Smooth muscle cell of the brain vasculature (primary cell): ENCODE measurements at places on chromosomes 3 and 15.

DNA sequence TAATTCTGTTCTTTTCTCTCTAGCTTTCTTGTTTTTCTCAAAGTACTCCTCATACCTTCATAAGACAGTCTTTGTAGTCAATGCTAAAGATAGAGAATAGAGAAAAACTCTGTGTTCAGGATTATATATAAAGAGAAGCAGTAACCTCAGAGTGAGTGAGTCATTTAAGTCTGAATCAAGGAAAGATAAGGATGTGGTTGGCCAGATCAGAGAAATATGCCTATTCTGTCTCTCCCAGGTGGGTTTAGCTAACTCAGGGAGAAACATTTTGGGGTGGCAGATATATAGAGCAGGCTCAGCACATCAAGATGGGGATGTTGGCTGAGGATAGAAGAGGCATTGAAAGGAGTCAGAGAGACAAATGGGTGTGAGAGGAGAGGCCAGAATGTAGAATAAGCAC, 31.4 kb downstream of the GTF2E1 start:
- DNase-seq, result no peak

DNA sequence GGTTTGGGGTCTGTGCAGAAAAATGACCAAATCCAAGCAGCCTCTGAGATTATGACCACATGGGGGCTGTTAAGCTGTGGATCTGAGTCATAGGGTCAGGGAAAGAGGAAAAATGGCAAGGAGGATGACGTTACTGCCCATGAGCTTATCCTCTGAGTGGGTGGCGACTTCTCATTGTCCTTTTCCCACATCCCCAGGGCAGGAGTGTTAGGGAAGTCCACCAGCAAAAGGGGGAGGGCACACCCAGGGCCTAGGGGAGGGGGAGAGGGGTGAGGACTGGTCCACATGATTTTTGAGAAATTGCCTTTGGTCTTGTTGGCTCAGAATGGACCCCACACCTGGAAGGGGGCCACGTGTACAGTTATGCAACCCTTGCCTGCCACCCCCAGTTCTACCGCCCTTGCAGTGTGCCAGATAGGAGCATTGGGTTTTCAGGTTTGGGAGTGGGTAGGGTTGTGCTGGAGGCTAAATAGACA, 2.6 kb downstream of the CD276 start:
- no peak for DNase-seq

GRCh38 chr3:181279239-181279565, 289.7 kb upstream of the DNAJC19 start:
- no peak for DNase-seq

- DNase-seq, result no peak
Measured at GRCh38 chr3:13235079-13235478, 161.8 kb upstream of the IQSEC1 start.

DNA sequence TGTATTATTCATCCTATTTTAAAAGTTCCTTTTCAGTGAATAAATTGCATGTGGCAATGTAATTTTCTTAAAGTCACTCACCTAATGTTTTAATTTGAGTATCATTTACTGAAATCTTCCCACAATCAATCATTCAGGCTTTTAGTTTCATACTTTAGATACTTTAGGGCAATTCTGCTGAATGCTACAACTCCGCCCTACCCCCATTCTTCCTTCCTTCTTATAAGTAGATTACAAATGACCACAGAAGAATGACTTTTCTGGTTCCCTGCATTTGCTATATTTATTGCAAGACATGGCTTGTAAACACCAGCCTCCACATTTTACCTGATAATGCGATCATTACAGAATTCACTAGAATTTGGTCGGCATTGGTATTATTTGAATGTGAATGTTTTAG, 1061.9 kb downstream of the FHIT start:
- no peak for DNase-seq
